ENCODE measurements at places on chromosomes 2 and 18.

DNA sequence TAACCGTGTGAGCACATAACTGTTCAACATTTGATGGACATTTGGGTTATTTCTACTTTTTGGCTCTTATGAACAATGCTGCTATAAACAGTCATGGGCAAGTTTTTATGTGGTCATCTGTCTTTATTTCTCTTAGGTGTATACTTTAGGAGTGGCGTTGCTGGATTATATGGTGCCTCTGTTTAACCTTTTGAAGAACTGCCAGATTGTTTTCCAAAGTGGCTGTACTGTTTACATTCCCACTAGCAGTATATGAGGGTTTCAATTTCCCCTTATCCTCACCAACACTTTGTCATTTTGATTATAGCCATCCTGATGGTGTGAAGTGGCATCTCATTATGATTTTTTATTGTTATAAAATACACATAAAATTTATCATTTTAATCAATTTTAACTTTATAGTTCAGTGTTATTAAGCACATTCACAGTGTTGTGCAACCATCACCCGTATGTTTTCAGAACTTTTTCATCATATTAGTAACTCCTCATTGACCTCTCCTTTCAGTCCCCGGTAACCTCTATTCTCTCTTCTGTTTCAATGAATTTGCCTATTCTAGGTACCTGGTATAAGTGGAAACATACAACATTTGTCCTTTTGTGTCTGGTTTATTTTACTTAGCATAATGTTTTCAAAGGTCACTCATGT lies 55.4 kb downstream of the EML4 start:
- DNase-seq, result no peak

- DNase-seq, result no peak
Measured at GRCh38 chr2:70921839-70922234, 13.9 kb upstream of the ATP6V1B1 start.

GRCh38 chr18:54584065-54584464 lies 7.0 kb upstream of the DYNAP start:
- DNase-seq, result no peak

- no peak for DNase-seq
Measured at GRCh38 chr2:48415836-48416515, 114.0 kb upstream of the STON1 start.

DNA sequence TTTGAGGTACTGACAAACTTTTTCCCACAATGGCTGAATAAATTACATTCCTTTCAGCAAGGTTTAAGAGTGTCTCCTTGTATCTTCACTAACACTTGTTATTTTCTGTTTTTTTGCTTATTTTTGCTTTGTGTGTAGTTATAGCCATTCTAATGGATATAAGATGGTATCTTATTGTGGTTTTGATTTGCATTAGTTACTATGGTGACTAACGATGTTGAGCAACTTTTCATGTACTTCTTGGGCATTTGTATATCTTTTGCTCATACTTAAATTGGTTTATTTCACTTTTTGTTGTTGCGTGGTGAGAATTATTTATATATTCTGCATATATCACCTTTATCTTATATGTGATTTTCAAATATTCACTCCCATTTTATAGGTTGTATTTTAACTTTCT lies 79.9 kb upstream of the FSIP2 start:
- no peak for DNase-seq

- no peak for DNase-seq
Measured at GRCh38 chr2:60318544-60318943, 234.9 kb downstream of the BCL11A start.

- no peak for DNase-seq
Measured at GRCh38 chr2:216094701-216095100, 13.0 kb downstream of the TMEM169 start.

GRCh38 chr2:182715121-182715891 lies 751 bp upstream of the DNAJC10 start:
- no peak for DNase-seq

All from activated CD4-positive, CD25-positive, alpha-beta regulatory T cell treated with anti-CD3 and anti-CD28 coated beads, Interleukin-2, amount 50 U/mL, for 72 hours (primary cell).